Activated CD4-positive, alpha-beta T cell treated with anti-CD3 and anti-CD28 coated beads for 4 hours (primary cell): ENCODE measurements at places on chromosomes 11 and 22.
A peak's percentile ranks its signal among the peaks of the same experiment; 100 is the strongest.

- no peak for DNase-seq
Observed at GRCh38 chr11:123292647-123293046, 97.6 kb upstream of the CLMP start.

GRCh38 chr11:122815900-122816299 lies 22.4 kb upstream of the CRTAM start:
- no peak for DNase-seq

GRCh38 chr22:17501679-17502285 lies 61.5 kb upstream of the SLC25A18 start:
- peak; percentile 49 for DNase-seq

DNA sequence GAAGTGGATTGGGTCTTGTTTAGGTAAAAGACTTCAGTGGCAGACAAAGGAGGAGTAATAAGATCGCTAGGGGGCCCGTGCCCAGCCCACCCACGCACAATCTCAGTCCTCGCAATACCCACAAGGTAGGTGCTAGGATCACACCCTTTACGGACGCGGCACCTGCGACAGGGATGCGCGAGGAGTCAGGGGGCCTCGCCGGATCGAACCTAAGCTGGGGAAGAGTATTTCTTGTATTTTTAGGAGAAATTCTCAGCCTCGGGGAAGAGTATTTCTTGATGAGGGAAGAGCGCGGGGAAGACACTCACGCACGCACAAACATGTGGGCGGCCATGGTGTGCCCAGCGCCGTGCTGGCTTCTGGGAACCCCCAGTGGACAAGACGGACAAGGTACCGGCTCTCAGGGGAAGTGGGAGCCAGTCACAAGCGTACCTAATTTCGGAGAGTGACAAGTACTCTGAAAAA lies 745 bp upstream of the FAM118A start:
- DNase-seq: no peak
